ENCODE measurements at places on chromosomes 7 and 10.

DNA sequence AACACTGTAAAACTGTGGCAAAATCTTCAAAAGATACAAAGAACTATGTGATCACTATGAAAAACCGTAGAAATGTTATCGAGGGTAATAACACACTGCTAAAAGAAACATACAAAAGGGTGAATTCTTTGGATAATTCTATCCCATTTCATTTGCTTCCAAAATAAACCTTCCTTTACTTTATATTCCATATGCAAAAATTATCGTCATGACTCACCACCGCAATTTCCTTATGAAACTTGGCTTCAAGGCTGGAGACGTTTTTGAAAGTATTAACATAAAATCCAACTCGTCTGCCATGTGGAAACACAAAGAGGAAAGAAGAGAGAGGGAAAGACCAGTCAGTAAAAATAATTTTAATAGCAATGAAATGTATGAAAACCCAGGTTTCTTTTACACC, 165.2 kb downstream of the AMPH start:
- DNase-seq: no peak

- DNase-seq: no peak
Measured at GRCh38 chr10:86538547-86538946, 17.0 kb upstream of the WAPL start.

GRCh38 chr7:35869810-35870209, 69.0 kb downstream of the SEPTIN7 start:
- no peak for DNase-seq

DNA sequence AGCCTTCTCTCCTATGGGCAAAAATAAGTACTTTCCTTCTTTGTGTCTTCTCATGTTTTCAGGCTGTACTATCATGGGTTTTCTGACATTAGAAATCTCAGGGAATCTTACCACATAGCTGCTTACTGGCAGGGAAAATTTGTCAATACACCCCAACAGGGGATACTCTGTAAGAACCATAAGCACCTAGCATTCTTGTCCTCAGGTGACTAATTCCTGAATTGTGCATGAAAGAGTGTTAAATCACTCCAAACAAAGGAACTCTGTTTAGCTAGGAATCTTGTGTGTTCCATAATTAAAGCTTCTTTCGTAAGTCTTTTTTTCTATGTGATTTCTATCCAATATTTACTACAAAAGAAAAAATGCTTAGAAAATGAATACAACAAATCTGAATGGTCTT, 206.7 kb upstream of the POT1 start:
- no peak for DNase-seq

DNA sequence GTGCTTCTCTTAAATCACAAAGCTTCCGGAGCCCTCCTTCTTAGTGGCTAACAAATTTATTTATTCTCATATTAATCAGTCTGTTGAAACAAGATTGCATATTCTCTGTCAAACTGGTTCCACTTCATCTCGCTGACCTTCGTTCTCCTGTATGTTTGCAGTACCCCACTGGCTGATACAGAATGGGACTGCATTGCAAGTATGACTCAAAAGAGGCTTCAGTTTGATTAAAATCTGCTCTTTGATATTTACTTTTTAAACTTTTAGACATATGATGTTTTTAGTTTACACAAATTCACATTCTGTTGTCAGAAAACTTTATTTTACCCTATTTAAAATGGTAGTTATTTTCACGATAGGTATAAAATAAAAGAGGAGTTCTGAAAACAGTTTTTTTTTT, 14.3 kb upstream of the ARHGAP12 start:
- no peak for DNase-seq

DNA sequence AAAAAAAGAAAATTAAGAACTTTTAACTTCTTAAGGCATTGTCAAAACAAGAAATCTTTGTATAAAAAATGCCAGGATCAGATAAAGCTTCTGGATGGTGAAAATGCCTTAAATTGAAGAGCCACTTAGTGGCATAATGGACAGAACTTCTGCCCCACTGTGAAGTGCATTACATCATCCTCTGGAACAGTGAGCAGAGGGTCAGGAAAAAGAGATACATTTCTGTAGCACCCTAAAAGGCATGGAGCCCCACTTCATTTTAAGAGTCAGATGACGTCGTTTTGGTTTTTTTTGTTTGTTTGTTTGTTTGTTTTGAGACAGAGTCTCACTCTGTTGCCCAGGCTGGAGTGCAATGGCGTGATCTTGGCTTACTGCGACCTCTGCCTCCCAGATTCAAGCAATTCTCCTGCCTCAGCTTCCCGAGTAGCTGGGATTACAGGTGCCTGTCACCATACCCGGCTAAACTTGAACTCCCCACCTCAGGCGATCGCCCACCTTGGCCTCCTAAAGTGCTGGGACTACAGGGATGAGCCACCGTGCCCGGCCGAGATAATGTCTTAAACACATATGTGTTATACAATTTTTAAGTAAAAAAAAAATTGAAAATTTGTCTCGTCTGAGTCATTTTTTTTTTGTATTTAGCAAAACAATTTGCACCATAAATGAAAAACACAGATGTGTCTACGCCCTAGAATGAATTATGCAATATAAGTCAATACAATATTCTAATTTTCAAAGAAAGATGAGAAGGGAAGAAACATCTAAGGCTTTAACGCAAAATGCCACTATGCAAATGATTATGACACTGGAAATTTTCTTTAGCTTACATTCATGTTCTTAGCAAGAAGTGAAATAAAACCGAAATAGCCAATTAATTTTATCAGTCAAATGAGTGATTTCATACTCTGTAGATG, 29.2 kb downstream of the SLC13A1 start:
- no peak for DNase-seq

GRCh38 chr10:118423800-118424442, 81.8 kb upstream of the FAM204A start:
- DNase-seq: peak; percentile 38

GRCh38 chr7:141698247-141699015, 3.5 kb downstream of the DENND11 start:
- no peak for DNase-seq

GRCh38 chr10:79319115-79319771, 28.0 kb upstream of the PPIF start:
- DNase-seq: no peak

GRCh38 chr7:82477733-82478515, 34.3 kb upstream of the CACNA2D1 start:
- peak; percentile 15 for DNase-seq

DNA sequence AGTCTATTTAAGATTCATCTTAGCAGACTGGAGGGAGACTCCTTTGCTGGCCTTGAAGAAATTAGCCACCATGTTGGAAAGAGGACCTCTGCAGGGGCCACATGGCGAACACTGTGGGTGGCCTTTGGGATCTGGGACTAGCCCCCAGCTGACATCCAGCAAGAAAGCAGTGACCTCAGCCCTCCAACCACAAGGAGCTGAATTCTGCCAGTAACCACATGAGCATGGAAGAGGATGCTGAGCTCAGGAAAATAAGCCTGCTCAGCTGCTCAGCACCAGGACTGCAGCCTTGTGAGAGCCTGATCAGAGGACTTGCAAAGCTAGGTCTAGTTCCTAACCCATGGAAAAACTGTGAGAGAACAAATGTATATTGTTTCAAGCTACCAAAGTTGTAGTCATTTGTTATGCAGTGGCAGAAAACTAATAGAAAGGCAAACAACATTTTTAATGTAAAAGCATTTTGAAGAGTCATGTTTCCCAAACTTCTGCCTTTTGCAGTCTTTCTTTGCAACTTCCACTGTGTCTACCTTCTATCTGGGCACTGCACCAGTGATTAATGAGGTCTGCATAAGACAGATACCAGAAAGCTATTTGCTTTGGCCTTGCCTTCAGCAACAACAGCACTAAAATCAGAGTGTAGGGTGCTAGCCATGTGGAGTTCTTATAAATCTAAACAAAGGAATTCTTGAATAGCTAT, 183.7 kb downstream of the FGFR2 start:
- DNase-seq: no peak

DNA sequence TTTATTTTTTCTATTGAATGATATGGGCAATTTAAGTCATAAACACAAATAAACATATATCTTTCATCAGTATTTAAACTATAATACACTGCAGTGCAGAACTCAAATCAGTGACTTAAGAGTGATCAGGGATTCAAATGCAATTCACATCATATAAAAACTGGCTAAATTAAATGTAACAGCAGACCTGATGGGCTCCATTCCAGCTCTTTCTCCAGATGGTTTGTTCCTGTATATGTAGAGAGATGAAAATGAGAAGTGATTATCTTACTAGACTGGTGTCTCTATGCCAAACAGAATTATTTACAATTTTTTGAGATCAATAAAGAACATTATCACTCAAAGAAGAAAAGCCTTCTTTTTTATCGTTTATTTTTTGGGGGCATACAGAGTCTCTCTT, 568.8 kb upstream of the ADARB2 start:
- no peak for DNase-seq

DNA sequence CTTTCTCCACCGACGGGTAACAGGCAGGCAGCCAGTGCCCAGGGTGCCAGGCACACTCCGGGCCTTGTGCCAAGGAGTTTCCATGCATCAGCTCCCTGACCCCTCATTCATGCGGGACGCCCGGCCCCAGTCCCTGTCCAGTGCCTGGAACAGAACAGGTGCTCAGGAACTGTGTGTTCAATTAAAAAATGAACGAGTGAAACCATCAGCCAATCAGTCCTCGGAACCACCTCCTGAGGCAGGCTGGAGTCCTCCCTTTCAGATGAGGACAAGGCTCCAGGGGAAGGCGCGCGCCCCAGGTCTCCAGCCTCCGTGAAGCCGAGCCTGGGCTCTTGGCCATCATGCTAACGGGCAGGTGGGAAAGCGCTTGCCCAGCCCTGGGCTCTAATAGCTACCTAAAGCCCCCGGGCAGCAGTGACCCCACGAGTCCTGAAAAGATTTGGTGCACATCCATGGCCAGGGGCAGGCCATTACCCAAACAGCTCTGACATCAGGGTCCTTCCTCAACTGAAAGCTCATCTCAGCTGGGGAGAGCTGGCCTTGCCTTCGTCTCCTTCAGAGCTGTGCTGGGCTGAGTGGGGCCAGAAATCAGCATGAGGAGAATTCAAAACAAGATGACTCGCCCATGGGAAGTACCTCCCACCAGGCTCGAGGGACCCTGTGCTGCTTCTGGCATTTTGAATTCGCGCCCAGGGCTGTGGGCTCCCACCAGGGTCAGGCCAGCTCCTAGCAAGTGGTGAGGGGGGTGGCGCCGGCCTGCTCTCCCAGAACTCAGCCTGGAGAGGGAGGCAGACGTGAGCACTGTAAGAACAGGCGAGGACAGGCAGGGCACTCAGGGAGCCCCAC, 200.5 kb downstream of the MAD1L1 start:
- DNase-seq: no peak

- no peak for DNase-seq
Measured at GRCh38 chr10:50400694-50401093, 149.4 kb upstream of the ASAH2 start.

DNA sequence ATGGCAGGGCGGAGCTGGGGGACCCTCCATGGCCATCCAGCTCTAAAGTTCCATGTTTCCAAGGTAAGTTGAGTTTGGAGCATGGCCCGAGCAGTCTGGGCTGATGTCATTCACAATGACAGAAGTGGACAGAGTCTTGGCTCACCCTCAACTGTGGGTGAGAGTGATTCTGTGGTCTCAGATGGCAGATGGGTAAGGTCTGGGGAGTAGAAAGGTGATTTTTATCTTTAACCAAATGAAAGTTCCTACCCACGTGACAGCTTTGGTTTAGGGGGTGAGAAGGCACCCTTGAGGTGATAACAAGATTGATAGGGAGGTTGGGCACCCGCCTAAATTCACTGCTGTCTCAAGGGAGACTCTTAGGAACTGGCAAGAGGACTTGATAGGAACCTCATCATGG, 57.6 kb upstream of the PDZD8 start:
- no peak for DNase-seq

GRCh38 chr10:100391163-100392002, 44.4 kb downstream of the SCD start:
- DNase-seq: no peak

- no peak for DNase-seq
Measured at GRCh38 chr10:125002047-125002422, 60.1 kb downstream of the ZRANB1 start.

DNA sequence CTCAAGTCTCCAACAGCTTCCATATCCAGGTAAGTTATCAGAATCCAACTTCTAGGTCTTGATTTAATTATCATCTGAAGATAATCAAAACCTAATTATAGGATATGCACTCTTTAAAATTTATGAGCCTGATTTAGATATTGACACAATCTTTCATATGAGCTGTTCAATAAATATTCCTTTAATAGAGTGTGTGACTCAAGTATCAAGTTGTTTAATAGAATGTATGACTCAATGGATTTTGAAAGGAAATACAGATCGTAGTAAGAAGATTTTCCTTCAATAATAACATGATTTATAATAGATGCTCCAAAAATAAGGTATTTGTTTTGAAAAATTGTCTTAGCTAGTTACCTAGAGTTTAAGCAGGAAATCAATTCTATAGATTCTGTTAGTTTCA, 97.8 kb downstream of the ABCA13 start:
- no peak for DNase-seq

GRCh38 chr10:69455006-69455763, 3.9 kb downstream of the TSPAN15 start:
- DNase-seq: no peak

DNA sequence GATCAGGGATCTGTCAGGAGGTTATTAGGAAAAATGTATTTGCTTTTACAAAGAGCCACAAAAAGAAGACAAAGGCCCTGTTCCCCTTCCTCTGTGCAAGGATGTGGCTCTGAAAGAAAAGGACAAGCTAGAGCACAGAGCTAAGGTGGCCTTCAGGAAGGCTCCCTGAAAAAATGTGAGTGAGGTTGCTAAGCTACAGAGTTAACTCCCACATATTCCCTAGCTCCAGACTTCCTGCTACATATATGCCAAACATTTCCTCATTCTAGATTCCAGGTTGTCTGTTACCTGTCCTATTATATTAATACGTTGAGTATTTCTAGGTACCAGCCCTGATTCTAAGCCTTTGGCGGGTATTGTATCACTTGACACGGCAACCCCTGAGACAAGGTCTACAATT, 369.0 kb downstream of the PARD3 start:
- DNase-seq: no peak

- DNase-seq: no peak
Measured at GRCh38 chr7:122802301-122802751, 83.9 kb downstream of the CADPS2 start.

DNA sequence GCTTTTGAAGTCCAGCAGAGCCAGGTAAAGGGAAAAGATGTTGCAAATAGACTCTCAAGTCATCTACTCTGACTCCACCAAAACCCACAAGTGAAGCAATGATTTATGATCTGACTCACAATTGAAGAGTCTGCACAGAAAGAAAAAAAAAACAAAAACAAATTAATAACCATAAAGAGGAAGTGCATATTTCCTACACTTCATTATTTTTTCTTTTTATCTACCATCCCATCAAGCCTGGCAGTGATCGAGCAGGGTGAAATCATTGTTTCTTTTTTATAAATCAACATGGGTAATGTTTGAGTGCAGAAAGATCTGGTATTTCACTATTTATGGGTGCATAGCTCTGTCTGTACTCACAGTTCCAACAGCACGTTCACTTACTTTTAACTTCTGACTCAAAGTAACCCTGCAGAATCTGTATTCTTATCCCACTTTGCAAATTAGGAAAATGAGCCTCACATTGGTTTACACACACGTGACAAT, 829.0 kb downstream of the TNS3 start:
- no peak for DNase-seq

GRCh38 chr10:110420401-110421193, 77.1 kb upstream of the DUSP5 start:
- DNase-seq: no peak

Measured in NCI-H2081 treated with DMSO at 0.1 percent for 48 hours (cell line).